ENCODE measurements at places on chromosomes 12 and 14.

DNA sequence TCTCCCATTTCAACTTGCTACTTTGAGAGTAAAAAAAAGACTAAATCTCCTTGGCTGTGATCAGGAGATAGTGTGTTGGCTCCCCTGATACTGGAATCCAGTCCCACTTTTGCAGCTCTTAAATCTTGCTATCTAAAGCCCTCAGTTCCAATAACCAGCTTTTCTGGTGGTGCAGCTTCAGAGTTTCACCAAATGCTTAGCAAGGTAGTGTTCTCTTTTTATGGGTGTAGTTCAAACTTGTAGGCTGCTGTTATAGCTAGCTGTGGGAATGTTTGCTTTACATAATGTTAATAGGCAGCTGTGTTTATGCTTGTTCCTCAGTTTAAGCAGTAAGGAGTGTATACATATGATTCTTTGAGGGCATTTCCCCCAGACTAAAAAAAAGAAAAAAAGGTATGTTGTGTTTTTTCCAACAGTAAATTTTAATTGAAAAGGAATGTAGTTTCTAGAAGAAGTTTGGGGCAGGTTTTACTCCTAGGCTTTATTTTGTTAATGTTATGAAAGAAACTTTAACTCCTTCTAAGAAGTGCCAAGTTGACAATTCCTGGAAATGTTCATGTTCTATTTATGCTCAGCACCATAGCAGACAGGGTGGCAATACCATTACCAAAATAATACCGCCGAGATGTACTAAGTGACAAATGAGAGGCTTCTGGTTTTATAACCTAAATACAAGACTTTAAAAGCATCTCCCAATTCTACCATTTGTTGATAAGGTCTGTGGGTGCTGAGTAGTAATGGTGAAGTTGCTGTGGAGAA, 12.1 kb downstream of the CRADD start:
- DNase-seq, result no peak

- DNase-seq, result no peak
Observed at GRCh38 chr14:53528185-53528671, 375.1 kb upstream of the DDHD1 start.

- DNase-seq, result no peak
Observed at GRCh38 chr14:105340821-105341733, 26.5 kb downstream of the PACS2 start.

DNA sequence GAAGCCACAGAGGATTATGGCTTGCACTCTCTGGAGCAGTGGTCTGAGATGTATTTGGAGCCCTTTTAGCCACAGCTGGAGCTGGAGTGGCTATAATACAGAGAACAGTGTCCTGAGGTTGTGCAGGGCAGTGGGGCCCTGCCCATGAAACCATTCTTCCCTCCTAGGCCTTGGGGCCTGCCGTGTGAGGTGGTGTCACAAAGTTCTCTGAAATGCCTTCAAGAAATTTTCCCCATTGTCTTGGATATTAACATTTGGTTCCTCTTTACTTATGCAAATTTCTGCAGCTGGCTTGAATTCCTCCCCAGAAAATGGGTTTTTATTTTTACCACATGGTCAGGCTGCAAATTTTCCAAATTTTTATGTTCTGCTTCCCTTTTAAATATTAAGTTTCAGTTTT, 79.3 kb downstream of the UNC79 start:
- no peak for DNase-seq

DNA sequence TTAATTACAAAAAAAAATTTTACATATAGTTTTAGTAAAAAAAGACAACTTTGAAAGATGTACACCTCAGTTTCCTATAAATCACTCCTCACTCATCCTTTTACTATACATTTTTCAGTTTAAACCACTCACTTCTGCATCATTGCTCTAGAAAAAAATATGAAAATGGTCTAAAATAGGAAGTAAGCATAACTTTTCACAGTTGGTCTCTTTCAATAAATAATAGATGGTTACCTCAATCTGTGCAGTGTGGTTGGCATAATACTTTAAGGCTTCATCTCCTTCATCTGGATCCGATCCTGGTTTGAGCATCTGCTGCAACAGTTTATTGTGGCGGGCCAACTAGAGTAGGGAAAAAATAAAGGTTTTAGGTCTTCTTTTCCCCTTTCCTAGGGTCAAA, 247.9 kb downstream of the SSPN start:
- DNase-seq, result no peak

DNA sequence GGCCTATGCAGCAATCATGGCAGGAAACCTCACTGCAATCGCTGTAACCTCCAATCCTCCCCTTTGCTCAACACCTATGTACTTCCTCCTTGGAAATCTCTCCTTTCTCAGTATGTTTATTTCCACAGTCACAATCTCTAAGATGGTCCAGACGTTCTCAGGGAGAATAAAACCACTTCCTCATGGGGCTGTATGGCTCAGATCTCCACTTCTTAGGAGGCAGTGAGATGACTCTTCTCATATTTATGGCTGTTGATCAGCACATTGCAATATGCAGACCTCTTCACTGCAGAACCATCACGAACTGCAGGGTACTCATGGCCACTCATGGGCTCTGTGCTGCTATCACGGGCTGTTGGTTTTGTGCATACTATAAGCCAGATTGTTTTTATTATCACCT, 17.1 kb upstream of the OR4K17 start:
- DNase-seq, result no peak

DNA sequence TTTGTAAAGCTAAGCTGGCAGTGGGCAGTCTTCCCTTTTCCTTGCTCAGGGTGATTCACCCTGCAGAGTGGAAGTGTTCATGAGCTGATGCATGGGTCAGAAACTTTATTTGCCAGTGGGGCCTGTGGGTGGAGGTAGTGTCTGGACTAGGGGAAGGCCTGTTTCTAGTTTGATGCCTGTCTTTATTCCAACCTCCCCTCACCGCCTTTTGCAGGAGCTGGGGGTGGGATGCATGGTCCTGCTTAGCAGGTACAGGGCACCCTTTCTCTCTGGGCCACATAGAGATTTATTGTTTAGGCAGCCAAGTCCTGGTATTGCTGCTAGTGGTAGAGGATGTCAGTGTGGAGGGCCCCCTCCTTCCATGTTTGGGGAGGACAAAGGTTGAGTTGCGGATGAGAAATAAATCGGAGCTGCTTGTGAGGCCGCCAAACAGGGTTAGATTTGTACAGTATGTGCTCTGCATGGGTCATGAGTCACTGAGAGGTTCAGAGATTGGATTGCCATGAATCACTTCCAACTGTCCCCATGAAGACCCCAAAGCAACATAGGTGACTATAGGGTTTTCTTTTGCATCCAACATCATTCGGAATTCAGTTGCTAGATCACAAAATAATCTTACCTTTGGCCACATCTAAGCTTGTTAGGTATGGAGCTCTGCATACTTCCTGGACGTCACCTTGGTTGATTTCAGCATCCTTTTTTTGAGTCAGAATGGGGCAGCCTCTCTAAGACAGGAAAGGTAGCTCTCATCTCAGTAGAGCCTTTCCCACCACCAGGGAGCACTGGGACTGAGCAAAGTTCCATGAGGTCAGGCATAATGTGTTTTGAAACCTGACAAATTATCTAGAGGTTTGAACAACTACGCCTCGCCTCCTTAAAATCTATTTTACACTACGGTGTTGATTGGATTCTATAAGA, 8.8 kb downstream of the SMOC1 start:
- DNase-seq, result no peak

DNA sequence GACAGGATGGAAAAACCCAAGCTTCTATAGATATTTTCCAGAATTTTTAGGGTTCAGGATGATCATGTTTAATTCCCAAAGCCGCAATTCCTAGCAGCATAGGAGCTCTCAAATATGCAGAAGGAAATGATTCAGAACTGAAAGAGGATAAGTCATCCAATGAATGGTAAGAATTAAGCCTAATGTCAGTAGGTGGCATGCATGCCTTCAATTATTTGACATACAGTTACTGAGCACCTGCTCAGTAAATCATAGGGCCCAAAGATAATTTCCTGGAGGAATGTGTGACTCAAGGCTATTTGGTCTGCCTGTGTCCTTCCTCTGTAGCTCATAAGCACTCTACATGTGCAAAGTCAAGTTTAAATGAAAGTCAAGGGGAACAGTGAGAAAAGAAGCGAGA, 116.8 kb upstream of the SLC38A4 start:
- no peak for DNase-seq

GRCh38 chr12:50647479-50647878, 116.4 kb upstream of the ATF1 start:
- no peak for DNase-seq

DNA sequence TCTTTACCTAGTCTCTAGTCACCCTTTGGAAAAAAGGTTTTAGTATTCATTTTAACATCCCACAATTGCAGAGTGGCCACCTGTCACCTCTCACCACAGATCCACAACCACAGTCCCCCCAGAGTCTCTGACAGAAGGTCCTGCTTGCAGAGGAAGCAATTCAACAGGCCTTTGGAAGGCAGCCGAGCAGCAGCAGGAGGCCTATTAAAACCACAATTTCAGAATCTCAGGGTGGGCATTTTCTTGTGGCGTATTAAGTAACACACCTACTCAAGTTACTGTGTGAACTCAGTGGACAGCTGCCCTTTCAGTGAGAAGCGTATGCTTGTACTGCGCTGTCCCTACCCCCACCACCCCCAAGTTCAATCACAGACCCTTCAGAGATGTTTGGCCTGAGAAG, 234.0 kb upstream of the HMGA2 start:
- DNase-seq, result no peak

DNA sequence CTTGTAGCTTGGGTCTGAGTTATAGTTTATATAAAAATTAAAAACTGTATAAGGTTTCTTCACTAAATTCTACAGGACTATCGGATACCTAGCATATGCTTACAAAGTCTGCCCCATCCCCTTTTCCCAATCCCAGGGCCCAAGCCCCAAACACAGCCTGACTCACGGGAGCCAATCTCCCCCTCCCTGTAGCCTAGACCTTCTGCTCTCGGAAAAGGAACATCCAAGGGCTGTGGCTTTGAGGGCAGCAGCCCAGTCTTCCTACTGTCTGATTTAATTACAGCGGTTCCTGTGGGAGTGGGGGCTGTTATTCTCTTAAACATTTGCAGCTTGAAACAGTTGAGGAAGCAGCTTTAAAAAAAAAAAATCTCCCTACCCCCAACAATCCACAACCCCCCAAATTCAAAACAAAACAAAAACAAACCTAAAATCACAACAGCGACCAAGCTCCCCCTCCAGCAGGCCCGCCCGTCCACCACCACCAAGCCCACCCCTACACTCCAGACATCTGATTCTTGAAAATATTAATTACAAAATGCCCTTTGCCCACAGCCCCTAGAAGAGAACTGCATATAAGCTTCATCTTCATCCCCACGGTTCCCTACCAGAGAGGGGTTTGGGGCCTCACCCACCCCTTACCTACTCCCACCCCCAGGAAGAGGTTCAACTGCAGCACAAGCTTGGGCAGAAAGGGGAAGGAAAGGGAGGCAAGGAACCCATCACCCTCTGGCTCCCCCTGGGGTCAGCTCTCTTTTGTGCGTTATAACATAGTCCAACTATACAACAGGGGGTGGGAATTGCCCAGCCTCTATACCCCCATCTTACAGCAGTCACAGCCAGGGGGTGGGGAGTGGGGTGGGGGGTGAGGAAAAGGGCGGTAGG, 1.1 kb upstream of the PRKAG1 start:
- DNase-seq, result peak; percentile 86

GRCh38 chr12:91565246-91565645, 382.6 kb upstream of the DCN start:
- no peak for DNase-seq

- no peak for DNase-seq
Observed at GRCh38 chr12:106769078-106769477, 5.4 kb upstream of the RIC8B start.

DNA sequence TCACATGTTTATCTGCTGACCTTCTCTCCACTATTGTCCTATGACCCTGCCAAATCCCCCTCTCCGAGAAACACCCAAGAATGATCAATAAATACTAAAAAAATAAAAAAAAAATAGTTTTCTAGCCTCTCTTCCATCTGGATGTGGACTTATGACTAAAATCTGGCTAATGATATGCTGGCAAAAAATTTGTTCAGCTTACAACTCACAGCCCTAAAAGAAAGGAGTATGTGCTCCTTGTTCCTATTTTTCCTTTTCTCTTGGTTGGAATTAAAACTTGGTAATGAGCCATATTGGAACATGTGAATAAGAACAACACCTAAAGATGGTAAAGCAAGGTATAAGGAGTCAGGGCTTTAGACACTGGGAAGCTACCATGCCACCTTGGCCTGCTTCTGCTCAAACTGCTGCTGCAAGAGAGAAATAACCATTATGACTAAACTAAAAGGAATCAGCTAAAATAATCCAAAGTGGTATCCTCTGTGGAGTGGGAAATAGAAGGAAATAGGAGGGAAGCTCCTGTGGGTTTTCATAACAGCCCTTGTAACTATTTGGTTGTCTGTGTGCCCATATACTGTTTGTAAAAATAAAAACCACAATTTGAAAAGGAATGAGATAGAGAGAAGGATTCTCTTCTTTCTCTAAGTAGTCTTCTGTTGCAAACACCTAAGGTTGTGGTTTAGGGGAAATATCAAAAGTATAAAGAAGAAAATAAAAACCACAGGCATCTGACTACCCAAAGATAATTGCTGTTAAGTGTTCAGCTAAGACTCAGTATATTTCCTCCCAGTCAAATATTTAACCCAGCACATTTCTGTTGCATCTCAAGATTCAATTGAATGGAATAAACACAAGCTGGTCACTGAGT, 53.8 kb downstream of the SDR9C7 start:
- DNase-seq, result no peak

- DNase-seq, result no peak
Observed at GRCh38 chr12:106079148-106079738, 59.5 kb downstream of the NUAK1 start.

- peak; percentile 93 for DNase-seq
Observed at GRCh38 chr12:124609041-124609989, 41.9 kb upstream of the NCOR2 start.

DNA sequence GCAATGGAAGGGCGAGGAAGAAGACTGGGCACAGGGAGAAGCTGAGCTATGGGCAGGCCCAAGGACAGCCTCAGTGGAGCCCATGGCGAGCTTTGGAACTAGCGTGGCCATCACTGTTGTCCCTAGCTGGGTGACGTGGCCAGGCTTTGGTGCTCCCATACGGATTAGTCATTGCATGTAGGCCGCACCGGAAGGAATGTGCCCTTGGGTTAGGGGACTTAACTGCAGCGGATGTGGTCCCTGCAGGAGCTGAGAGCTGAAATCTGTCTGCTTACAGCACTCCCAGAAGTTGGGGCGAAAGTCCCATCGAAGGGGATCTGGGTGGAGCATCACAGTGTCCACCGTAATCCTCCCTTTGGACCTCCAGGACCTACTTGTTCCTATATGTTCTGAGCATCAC, 133.7 kb downstream of the PAPOLA start:
- DNase-seq, result no peak

DNA sequence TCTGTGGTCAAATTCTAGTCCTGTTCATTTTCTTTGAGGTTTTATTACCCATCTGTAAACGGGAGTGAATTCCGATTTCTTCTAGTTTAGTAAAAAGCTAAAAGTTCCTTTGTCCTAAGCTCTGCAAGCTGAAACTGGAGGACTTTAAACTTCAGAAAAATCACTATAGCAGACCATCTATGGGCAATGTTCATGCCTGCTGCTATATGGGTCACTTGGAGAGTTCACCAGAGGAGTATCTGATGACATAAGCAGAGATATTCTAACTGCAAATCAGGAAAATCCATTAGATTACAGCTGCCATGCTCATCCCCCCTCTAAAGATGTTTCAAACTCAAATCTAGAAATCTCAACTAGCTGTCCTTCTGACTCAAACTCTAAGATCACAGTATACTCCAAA, 193.0 kb upstream of the RTL1 start:
- DNase-seq, result no peak
